ENCODE measurements at places on chromosomes 3 and 15.

DNA sequence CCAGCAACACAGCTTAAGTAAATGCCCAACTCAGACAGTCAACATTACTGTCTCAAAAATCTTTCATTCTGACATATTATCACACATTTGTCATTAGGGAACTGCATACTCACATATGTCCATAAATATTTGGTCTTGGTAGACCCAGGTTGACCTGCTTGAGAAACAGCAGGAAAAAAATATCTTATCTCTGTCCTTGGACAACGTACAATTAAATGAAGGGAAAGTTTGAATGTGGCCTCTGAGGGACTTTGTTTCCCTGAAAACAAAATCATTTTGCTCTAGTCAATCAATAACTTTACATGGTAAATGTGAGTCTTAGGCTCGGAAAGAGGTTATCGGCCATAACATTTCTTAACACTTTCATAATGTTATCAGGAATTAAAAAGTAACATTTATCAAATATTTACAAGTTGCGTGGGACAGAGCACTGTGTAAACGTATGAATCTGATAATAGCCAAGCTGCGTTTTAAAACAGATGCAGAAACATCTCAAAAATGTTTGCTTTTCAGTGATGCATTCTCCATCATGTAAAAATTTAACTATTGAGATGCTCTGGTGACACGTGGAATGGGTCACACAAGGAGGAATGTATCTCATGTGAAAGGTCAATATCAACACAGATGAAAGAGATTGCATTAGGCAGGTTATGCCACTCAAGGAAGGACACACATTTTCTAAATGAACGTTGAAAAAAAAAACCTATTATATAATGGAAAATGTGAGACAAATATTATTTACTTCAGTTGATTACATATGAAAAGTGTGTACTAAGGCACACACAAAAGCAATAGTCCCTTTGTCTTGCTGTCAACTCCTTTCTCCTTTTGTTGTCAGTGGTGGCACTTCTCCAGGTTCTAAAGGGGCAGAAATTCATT, 304.4 kb downstream of the WDR72 start:
- no peak for DNase-seq

DNA sequence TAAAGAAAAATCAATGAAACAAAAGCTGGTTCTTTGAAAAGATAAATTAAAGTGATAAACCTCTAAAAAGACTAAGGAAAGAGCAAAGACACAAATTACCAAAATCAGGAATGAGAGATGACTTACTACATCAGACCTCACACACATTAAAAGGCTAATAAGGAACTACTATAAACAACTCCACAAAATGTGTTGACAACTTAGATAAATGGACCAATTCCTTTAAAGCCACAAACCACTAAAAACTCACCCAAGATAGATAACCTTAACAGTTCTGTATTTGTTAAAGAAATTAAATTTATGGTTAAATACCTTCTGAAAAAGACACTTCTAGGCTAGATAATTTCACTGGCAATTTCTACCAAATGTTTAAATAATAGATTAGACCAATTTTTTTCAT, 170.4 kb downstream of the SMAD6 start:
- DNase-seq = no peak

GRCh38 chr3:134722969-134723368, 72.1 kb upstream of the EPHB1 start:
- DNase-seq = no peak

DNA sequence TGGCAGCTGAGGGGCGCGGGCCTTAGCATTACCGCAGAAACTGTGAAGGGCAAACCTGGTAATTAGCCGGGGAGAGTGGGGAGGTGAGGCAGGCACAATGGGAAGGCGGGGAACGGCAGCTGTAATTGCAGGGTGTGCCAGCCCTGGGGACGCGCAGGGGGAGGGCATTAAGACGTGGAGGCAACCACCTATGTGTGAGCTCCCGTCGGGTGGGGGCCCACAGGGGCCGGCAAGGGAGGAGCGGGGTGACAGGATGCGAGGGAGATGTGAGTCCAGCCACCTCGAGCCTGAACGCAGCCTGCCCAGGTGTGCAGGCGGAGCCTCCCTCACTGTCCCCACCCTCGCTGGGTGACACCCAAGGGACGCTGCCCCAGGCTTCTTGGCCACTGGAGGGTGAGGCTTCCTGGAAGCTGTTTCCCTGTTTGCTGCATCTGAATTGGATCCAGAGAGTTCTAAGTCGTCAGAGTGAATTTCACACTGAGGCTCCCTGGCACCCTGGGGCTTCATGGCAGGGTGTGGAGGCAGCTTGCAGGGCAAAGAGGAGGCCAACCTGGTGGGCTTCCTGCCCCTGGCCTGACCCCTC, 130.6 kb upstream of the MEF2A start:
- DNase-seq = no peak

GRCh38 chr15:44726568-44727484, 9.5 kb upstream of the TRIM69 start:
- DNase-seq = peak; percentile 54

GRCh38 chr3:33363113-33363800, 76.9 kb downstream of the UBP1 start:
- DNase-seq = no peak

GRCh38 chr15:90001062-90001682, at the start of gene ZNF710:
TSS of gene ZNF710 (plus strand) at chr15:90001324. CDS start at chr15:90067138, 65,814 bp downstream.
- no peak for DNase-seq

- no peak for DNase-seq
Observed at GRCh38 chr3:130621824-130622223, 104.8 kb downstream of the COL6A6 start.

DNA sequence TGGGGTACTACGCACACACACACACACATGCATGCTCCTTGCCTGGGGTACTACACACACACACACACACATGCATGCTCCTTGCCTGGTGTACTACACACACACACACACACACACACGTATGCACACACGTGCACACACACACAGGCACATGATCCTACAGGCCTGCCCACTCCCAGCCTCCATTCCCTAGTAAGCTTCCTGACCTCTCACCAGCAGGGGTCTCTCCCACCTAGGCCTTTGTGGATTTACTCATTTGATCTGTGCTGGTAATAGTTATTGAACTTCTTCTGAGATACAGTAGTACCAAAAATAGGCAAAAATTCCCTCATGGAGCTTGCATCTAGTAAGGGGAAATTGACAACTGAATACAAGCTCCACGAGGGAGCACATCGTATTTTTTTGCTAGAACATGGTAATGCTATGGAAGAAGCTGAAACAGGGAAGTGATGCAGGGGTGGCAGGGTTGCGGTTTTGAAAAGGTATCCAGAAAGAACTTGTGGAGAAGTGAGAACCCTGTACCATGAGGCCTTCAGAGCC, 19.1 kb downstream of the TTC21A start:
- DNase-seq = no peak

DNA sequence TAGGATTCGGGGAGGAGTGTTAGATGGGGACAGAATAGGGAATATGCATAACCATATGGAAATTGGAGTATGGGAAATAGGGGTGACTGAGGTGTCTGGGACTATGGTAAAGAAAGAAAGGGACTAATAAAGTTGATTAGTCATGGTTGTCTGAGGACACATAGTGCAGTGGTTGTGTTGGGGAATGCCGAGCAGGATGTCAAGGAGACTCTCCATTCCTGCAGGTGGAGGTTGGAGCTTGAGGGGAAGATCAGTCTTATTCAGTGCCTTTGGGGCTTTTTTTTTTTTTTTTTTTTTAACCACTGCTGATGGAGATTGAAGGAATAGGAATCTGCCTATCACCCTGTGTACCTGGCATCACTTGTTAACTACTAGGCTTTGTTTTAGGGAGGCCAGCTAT, 10.8 kb downstream of the NMD3 start:
- no peak for DNase-seq

DNA sequence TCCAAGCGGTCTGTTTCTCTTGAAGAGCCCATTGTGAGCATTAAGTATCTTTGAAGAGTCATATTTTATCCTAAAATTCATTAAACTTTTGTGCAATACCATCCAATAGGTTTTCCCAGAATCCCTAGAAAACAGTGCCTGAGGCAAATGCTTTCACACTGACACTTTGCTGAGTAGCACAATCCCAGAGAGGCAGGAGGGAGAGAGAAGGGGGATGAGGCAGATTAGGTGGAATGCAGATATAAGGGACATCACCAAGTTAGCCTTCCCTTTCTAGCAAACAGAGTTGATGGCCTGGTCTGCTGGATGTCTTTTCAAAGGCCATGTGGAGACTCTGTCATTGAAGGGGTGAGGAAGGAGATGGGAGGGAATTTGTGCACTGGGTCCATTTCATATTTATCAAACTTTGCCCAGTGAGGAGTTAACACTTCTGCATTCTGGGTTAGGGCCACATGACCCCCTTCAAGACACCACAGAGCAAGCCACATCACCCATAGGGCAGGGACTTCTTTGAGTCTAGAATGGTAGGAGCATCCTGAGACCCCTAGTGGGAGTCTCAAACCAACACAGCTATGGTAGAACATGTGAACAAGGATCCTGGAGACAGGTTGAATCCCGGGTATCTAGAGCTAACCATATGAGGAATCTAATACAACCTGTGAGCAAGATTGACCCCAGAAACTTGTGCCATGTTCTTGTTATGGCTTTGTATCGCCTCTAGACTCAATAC, 32.0 kb upstream of the SEMA6D start:
- no peak for DNase-seq

DNA sequence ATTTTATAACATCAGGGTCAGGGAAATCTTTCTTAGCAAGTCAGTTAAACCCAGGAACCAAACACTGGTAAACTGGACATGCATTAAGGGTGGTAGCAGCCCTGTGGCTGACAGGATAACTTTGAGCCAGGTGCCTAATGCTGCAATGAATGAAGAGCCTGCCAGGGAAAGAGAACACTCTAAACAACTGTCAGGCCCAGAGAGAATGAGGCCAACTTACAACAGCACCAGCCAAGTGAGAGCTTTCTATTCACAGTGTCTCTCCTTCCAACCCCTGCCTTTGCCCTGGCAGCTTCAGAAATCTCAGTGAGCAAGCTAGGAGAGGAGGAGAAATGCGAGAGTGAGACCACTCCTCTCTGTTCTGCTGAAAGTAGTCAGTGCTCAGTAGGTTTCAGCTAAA, 50.4 kb upstream of the ATP2C1 start:
- DNase-seq = no peak
